ENCODE measurements at places on chromosomes 13 and 19.

DNA sequence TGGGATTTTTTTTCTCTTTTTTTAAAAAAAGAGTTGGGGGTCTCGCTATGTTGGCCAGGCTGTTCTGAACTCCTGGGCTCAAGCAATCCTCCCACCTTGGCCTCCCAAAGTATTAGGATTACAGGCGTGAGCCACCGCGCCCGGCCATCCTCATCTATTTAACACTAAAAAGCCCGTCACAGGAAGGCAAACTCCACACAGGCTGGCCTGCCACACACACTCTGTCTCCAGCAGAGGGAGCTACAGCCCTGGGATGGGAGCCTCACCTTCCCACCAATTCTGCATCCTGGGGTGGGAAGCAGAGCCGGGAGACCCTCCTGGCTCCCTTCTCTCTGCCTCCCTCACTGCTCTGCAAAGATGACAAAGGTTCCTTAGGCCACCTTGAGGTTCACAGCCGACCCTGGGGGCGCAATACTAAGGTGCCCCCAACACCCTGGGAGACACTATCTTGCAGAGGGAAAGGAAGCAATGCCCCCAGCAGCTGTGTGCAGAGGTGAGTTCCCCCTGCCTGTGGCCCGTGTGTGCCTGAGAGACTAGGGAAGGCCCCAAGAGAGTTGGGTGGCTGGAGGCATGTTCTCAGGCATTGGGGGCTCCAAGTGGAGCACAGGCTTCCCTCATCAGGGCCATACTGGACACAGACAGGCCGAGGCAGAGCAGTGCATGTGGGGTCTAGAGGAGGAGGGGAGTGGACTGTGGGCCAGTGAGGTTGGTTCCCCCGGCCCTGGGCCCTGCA is 27.4 kb upstream of the TIMM44 start:
- no peak for DNase-seq

DNA sequence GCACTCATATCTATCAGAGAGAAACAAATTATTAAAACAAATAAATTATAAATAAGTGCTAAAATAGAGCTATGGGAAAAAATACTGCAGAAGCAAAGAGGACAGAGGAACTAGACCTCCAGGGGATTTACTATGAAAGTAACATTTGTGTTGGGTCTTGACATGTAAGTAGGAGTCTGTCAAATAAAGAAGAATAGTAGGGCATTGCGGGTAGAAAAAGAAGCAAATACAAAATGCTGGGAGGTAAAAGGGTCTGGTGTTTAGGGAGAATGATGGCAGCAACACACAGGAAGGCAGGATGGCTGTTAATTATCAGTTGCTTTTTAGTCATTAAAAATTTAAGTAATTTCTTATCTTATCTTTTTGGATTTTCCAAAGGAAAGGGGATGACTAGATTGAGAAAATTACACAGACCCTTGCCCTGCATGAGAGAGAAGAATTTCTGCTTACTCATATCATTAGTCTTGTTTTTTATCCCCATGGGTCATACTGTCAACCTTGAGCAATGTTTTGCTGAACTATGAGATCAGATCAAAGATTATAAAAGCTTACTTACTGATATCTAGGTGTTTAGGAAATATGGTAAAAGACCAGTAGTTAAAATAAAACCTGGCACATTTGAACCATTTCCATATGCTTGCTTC is 472.7 kb downstream of the DIAPH3 start:
- DNase-seq, result no peak

GRCh38 chr13:59730026-59730425 is 433.7 kb downstream of the DIAPH3 start:
- no peak for DNase-seq

- DNase-seq, result no peak
Observed at GRCh38 chr13:114257014-114257413, 22.3 kb downstream of the CDC16 start.

GRCh38 chr19:6070720-6071485 is 39.4 kb downstream of the RFX2 start:
- DNase-seq, result no peak

- no peak for DNase-seq
Observed at GRCh38 chr19:16661480-16662034, 618 bp downstream of the TMEM38A start.

DNA sequence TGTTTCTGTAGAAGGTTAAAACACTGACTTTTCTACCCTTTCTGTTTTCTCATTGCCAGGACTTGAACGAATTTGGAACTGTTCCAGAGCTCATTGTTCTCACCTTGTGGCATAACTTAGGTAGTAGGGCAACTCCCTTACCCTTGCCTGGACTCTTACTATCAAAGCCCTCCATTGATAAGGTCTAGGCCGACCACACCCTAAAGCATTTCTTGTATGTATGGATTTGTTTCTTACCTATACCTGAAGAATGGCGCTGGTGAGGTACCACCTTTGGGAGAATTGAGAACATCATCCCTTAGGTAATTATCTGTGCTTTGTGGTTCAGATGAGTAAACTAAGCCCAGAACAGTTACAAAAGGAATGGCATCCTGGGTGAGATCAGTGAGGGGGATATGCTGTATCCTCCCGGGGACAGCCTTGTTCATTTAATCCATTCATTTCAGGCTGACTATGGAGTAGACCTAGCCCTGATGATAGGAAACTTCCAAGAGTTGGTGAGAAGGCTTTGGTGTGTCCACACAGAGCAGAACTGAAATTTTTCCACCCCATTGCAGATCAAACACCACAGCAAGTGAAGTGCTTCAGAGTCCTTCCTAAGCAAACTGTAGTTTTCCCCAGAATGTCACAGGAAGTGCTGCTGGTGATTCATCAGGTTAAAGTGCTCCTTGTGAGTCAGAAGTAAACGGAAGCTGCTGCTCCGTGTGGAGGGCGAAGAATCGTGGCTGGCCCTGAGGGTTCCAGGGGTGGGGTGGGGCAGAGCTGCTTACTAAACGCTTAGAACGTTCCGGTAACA is 113.0 kb downstream of the TEX26 start:
- no peak for DNase-seq

DNA sequence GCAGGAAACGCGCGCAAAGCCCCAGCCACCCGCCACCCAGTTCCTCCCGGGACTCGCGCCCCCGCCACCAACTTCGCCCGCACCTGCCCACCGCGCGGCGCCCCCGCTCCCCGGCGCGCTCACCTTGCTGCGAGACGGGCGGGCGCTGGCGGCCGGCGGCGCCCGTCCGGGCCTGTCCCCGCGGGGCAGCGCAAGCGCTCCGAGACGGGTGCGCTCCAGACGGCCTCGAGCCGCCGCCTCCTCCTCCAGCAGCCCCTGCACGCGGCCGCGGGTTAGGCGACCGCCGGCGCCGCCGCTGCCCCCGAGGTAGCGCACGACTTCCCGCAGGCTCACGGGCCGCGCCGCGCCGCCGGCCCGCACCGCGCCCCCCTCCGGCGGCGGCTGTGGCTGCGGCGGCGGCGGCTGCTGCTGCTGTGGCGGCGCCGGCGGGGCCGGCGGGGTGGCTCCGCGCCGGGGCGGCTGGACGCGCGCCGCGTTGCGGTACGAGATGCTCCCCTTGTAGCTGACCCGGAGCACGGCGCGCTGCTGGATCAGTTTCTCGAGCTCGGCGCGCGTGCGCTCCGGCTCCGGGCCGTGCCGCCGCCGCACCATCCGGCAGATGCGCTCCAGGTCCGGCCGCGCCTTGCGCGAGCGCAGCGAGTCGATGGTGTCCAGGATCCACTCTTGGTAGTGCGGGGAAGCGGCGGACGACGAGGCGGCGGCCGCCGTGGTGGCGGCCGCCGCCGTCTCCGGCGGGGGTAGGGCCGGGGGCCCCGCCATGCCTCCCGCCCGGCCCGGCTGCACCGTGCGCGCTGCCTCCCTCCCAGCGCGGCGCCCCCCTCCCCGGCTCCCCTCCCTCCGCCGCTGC is 666 bp downstream of the SAMD1 start:
- DNase-seq, result no peak

DNA sequence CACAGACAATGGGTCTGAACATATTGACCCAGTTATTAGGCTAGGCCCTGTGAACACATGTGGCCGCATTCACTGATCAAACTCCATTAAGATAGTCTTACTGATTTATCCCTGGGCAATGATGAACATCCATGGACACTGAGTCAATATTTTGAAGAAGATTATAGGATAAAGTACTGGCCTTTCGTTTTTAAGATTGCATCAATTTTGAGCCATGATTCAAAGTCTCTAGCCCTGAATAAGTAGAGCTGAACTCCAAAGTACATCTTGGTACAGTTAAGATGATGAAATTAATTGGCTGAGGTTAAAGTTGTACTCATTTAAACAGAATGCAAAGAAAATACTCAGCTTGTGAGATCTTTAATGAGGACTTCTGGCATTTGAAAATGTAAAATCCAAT is 1581.9 kb downstream of the EFNB2 start:
- DNase-seq, result no peak

DNA sequence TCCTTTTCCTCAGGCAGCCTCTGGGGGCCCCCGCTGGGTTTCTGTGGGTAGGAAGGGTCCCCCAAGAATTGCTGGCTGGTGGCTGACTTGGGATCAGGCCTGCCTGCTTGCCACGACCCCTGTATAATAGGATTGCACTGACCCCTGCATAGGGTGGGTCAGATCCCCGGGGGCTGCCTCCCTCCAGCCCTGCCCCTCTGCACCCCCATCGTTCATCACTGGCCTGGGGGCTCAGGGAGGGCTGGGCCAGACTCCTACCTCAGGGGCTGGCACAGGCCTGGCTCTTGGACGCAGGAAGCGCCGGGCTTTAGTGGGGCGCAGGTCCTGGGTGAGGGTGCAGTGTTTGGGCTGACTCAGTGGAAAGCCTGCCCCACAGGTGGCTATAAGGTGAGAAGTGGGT is 10.6 kb downstream of the NDUFB7 start:
- DNase-seq, result no peak

- no peak for DNase-seq
Observed at GRCh38 chr13:24276861-24277260, 32.5 kb upstream of the C1QTNF9 start.

DNA sequence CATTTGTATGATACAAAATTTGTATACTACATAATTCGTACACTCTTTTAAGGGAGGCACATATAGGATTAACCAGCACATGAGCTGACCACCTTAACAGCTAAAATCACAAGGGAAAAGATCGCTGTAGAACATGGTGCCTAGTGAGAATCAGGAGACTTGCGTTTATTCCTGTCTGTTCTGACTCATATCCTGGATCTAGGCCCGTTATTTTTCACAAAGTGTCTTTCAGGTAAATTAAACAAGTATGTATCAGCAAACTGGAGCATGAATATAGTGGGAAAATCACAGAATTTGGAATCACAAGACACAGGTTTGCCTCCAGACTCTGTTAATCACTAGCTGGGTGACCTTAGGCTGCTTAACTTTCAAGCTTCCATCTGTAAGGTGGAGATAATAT is 47.5 kb upstream of the ESD start:
- no peak for DNase-seq

DNA sequence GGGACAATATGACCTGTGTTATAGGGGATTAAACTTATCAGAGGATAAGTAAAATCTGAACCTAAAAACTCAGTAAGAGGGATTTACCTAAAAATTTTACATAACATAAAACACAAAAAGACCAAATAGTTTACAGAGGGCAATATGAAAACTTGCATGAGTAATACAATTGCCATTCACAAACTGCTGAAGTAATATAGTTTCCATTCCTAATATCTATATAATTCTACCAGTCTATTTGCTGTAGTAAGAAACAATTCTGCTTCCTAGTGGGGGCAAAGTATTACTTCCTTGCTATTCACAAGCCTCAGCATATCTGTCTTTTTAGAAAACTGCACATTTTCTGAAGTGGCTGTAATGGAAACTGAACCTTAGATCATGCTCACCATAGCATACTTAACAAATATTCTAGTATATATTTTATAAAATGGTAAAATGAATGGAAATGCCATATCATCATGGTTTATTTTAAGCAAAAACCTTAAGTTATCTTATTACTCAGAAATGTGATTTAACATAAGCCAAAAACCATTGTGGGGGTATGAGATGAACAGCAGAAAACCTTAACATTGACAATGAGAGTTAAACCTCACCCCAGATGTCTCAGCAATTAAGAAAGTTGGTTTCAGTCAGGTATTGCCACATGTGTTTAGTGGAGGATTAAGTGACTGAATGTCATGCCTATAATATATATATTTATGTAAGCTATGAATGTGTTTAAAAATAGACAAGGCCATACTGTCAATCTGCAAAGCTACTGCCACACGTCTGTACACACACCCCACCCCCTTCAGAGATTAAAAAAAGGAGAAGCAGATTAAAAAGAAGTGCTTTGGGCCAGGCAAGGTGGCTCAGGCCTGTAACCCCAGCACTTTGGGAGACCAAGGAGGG is 136.8 kb downstream of the MIPEP start:
- no peak for DNase-seq

DNA sequence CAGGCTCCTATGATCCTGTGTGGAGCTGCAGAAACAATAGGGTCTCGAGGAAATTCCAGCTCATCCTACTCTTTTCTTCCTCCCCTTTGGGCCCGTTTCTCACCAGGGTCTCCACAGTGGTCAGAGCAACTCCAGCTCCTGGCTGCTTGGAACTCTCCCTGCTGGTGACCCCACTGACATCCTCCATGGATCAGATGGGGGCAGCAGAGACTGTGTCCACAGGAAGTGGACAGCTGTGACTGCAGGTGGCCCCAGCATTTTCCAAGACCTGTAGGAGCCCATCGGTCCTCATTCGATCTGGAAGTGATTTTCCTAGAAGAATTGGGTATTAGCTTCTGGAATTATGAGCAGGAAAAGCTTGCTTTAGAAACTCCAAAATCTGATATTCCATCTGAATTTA is 208.5 kb downstream of the ZNF536 start:
- no peak for DNase-seq

GRCh38 chr13:55869648-55870047 is 1271.1 kb upstream of the PRR20A start:
- no peak for DNase-seq

DNA sequence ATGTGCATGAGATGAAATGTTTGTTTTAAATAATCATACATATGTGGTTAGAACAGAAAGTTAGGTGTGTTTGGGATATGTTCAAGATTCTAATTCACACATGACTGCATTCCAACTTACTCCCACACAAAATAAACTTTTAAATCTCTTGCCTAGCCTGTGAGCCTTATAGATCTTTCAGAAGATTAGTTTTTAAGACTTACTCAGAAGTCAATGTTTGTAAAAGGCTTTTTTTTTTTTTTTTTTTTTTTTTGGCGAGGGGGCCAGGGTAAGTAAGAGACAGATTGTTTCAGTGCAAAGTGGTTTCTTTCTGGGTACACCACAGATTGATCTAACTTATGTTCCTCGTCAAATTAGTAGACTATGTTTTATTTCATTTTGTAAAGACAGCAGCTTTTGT is 39.1 kb downstream of the GPR180 start:
- DNase-seq, result no peak

GRCh38 chr19:29837996-29838395 is 26.2 kb downstream of the CCNE1 start:
- no peak for DNase-seq
